Large intestine (tissue), 12 donors: ENCODE measurements at places on chromosomes 1 and 21.

- no peaks in the 10 kb centered on the region for H3K4me1 ChIP-seq
- no peak for DNase-seq
Measured at GRCh38 chr1:196477262-196477661, 131.0 kb downstream of the KCNT2 start.

DNA sequence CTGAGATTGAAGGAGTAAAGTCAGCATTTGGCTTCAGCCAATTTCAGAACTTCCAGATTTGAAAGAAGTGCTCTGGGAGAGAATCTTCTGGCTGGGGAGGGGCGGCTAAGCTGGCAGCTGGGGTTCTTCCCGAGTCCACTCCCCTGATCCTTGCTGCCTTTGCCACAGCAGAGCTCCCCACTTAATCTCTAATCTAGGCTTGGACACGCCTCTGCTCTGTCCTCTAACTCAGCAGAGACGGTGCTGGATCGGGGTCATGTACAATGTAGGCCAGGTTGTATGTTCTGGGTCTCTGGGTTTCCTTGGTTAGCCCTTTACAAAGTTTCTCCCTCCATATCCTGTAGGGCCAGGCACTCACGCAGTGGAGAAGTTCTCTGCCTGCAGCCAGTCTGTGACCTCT lies 10.1 kb upstream of the GSTM3 start:
- H3K4me3 ChIP-seq = no peak overlapping the region
- H3K36me3 ChIP-seq = peaks cover 55% of the 10 kb centered on the region
- H3K27ac ChIP-seq = no peak overlapping the region
- H3K27me3 ChIP-seq = no peaks in the 10 kb centered on the region
- H3K4me1 ChIP-seq = no peaks in the 10 kb centered on the region
- no peak for DNase-seq

DNA sequence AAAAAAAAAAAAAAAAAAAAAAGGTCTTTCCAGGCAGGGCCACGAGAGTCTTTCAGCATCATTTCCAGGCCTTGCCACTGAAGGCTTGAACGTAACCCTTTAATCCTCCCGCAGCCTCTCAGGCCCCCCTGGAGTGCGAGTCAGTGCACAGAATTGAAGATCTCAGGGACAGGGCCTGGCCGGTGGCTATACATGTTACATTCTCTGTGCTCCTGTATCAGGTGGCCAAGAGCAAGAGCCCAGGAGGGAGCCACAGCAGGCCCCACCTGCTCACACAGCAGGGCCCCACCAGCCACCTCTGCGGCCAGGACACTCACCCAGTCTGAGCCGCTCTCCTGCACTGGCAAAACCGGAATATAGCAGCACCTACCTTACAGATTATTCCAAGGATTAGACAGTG lies 34.1 kb upstream of the SLC25A33 start:
- no peak overlapping the region for H3K4me3 ChIP-seq
- H3K27me3 ChIP-seq = no peaks in the 10 kb centered on the region
- H3K27ac ChIP-seq = no peak overlapping the region
- no peaks in the 10 kb centered on the region for H3K36me3 ChIP-seq
- no peaks in the 10 kb centered on the region for H3K4me1 ChIP-seq
- DNase-seq = no peak

DNA sequence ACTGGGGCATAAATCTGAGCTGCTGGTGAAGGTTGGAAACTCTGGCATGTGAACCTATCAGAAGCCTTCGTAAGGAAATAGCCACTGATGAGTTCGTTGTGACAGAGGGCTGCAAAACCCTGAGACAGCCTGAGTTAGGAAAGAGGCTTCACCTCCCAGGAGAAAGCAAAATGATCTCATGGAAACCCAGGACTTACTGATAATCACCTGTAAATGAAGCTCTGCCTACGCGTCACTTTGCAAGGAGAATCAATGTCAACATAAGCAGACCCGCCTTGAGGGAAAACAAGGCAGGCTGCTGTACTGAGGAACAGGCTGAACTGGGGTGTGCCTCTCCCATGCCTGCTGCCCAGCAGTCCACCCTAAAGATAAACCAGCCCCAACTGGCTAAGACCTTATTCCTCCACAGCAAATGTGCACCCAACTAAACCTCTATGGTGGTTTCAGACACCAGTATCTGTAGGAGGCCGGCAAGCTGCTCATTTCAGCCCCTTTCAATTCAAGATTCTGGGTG lies 46.8 kb upstream of the SLC44A3 start:
- H3K36me3 ChIP-seq = peaks cover 11% of the 10 kb centered on the region
- no peaks in the 10 kb centered on the region for H3K27me3 ChIP-seq
- peaks cover 8% of the 10 kb centered on the region for H3K4me1 ChIP-seq
- no peak overlapping the region for H3K4me3 ChIP-seq
- DNase-seq = peak; percentile 15

DNA sequence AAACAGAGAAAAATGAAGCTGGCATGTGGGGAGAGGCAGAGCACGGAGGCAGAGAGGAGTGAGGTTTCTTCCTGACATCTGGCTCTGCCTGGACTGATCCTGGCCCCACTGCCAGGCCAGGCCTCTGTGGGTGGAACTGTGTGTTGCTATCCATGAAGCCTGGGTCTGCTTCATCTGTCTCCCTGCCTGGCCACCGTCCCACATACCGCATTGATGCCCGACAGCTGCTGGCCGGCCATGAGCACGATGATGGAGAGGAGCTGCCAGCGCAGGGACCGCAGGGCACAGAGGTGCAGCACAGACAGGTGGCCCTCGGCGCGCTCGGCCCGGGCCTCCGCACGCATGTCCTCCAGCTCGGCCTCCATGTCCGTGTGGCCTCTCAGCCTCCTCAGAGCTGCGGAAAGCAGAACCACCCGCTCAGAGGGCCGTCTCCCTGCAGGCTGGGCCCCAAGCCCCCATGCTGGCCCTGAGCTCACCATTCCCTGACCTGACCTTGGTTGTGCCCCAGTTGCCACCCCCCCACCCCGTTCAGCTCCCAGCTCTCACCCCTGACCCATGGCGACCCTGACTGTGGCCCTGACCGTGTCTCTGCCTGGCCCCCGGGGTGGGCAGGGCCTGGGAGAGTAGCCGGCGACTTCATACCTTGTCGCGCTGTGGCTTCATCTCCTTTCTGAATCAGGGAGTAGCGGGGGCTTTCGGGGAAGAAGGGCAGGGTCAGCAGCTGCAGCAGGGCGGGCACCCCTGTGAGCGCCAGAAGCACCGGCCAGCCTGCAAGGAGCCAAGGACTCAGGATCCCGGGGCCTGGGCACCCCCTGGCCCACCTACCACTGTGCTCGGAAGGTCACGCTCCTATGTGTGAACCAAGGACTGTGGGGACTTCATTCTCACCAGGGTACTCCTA lies 11.5 kb downstream of the SLC2A7 start:
- no peak overlapping the region for H3K27ac ChIP-seq
- H3K4me1 ChIP-seq = no peaks in the 10 kb centered on the region
- no peak for DNase-seq
- no peaks in the 10 kb centered on the region for H3K36me3 ChIP-seq

DNA sequence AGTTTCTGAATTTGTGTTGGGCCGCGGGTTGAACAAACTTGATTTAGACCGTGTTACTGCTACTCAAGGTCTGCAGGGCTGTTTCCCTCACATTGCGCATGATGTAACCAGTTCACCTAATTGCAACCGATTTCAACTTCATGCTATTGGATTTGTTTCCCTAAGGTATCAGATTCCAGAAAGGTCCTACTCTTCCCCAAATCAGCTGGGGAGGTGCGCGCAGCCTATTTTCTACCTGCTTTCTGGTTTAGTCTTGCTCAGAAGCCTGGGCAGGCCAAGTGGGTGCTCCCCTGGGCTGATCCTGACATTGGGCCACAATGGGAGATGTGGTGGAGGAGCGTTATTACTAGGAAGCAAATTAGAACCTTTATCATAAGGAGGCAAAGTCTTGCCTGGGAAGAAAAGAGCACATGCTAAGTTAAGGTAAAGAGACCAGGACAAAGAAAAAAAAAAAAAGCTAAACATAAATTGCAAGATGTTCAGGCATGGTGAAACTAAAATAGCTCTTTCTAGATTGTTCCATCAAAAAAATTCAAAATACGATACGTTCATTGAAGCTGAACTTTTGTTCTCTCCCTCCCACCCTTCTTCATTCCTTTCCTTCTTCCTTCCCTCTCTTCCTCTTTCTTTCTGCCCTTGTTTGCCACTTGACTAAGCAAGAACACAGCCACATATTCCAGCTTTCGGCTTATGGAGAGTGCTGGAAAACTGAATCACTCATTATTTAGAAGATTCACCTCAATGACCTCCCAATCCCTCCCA lies 28.8 kb upstream of the TARBP1 start:
- no peaks in the 10 kb centered on the region for H3K4me1 ChIP-seq
- no peak for DNase-seq
- H3K36me3 ChIP-seq = no peaks in the 10 kb centered on the region

DNA sequence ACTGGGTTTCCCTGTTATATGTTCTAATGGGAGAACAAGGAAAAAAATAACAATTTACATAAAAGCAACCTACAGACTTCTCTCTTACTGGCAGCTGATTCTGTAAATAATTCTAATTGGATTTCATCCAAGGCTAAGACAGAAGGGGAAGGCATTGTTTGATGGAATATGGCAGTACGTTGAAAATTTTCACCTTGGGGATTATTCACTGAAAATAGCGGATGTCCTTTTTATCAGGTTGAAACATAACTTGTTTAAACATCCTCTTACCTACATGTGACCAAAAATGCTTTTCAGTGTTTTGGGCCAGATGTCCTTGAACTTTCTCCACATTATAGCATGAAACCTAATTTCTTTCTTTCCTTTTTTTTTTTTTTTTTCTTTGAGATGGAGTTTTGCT lies 24.9 kb downstream of the TSNAX start:
- H3K36me3 ChIP-seq = peaks cover 10% of the 10 kb centered on the region
- no peak overlapping the region for H3K4me3 ChIP-seq

GRCh38 chr1:93763704-93764365 lies 82.2 kb upstream of the BCAR3 start:
- no peak overlapping the region for H3K4me3 ChIP-seq
- no peak for DNase-seq
- no peaks in the 10 kb centered on the region for H3K36me3 ChIP-seq

- peak; percentile 92 for DNase-seq
- H3K36me3 ChIP-seq = no peaks in the 10 kb centered on the region
- H3K4me3 ChIP-seq = peak within 1 kb of the TSS; percentile 47
- H3K27me3 ChIP-seq = peaks cover 30% of the 10 kb centered on the region
Measured at GRCh38 chr1:151839457-151840403, at the start of gene C2CD4D. TSS of gene C2CD4D (minus strand) at chr1:151839820. CDS start at chr1:151838989, 831 bp downstream.

DNA sequence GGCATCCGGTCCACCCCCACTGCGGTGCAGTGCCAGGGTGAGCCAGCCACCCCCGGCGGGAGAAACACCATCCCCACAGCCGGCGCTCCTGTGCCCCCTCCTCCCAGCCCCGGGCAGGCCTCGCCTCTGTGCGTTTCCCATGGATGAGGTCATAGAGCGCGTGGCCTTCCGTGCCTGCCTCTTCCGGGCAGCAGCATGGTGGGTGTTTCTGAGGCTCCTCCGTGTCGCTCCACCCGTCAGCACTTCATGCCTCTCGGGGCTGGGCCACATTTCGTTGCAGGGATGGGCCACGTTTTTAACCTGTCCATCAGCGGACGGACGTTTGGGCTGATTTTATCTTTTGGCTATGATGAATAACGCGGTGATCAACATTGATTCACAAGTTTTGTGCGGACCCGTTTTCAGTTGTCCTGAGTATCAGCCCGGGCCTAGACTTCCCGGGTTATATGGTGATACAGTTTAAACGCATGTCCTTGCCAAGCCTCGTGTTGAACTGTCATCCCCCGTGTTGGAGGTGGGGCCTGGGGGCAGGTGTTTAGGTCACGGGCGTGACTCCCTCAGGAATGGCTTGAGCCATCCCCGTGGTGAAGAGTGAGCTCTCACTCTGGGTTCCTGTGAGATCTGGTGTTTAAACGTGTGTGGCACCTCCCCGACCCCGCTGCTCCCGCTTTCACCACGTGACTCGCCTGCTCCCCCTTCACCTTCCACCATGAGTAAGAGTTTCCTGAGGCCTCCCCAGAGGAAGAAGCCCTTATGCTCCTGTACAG lies 64.8 kb downstream of the SLX9 start:
- no peak overlapping the region for H3K4me3 ChIP-seq
- peaks cover 5% of the 10 kb centered on the region for H3K27me3 ChIP-seq
- no peak overlapping the region for H3K27ac ChIP-seq
- no peaks in the 10 kb centered on the region for H3K36me3 ChIP-seq
- no peaks in the 10 kb centered on the region for H3K4me1 ChIP-seq
- DNase-seq = no peak

DNA sequence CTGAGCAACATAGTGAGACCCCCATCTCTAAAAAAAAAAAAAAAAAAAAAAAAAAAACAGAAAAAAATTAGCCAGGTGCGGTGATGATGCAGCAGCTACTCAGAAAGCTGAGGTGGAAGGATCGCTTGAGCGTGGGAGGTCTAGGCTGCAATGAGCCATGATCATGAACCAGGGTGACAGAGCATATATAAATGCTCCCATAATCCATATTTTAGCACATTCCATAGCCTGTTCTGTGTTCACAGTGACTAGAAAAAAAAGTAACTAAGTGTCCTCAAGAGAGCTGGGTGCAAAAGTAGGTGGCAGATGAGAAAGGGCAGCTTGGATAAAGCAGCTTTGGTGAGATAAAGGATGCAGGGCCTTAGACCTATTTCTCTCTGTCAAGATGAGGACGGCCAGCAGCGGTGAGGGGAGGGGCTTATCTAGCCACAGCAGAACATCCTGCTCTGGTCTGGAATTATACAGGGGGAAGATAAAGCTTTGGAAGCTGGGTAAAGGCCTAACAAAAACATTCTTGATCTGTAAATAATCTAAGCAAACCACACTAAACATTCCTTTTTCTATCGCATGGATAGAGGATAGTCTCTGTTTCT lies 205.3 kb downstream of the DAB1 start:
- no peaks in the 10 kb centered on the region for H3K27me3 ChIP-seq
- H3K27ac ChIP-seq = no peak overlapping the region
- no peaks in the 10 kb centered on the region for H3K4me1 ChIP-seq
- no peak for DNase-seq
- H3K36me3 ChIP-seq = no peaks in the 10 kb centered on the region
- no peak overlapping the region for H3K4me3 ChIP-seq

DNA sequence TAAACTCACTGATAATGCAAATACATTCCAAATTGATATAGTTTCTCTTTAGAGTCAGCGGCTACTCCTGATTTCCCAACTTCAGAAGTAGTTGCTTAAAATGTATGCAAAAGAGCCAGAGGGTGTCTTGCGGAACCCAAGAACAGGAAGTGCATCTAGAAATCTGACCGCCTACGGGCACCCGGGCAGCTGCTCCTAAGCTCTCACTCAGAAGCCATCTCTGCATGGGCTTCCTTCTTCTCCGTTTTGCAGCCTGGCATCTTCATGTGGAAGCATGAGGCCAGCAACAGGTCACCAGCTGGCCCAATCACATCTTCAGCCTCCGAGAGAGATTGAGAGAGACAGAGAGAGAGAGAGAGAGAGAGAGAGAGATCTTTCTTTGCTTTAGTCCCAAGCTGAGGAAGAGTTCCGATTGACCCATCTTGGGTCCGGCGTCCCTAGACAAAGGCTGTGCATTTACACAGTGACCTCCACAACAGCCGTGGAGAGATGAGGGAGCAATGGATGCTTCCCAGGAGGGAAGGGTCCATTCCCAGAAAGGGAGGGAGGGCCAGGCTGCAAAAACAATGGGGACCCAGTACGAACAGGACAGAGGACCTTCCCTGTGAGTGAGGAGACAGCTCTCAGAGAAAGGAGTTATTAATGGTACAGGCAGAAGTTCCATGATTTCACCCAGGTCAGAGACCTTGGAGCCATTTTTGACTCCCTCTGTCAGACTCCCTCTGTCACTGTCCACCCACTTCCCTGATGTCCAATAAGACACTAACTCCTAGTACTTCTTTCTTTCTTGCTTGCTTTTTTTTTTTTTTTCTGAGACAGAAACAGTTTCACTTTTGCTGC lies 28.2 kb upstream of the SLC30A1 start:
- peak overlapping the region; percentile 4 for H3K27ac ChIP-seq
- H3K4me1 ChIP-seq = peaks cover 29% of the 10 kb centered on the region
- H3K36me3 ChIP-seq = no peaks in the 10 kb centered on the region
- H3K27me3 ChIP-seq = no peaks in the 10 kb centered on the region
